ENCODE measurements at places on chromosomes 2 and 18.

- no peak for DNase-seq
Measured at GRCh38 chr18:48638896-48639771, 100.3 kb downstream of the CTIF start.

- no peak for DNase-seq
Measured at GRCh38 chr2:218474527-218474926, 55.6 kb downstream of the VIL1 start.

GRCh38 chr2:61943251-61943650 is 37.8 kb downstream of the COMMD1 start:
- DNase-seq: no peak

DNA sequence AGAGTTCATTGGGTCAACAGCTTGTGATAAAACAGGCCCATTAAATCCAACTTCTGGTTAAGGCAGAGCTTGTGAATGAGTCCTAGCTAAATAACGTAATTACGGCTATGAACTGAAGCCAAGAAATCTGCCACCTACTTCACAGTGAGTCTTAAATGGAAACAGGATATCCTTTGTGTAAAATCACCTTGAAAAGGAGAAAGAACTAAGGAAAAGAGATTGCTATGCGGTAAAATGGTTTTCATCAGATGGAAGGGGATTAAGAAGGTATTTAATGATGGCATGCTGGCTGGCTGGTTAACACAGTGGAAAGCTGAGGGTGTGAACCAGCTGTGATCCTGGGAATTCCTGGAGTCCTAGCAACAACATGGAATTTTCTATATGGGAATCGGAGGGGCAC is 156.6 kb downstream of the DOK6 start:
- no peak for DNase-seq

DNA sequence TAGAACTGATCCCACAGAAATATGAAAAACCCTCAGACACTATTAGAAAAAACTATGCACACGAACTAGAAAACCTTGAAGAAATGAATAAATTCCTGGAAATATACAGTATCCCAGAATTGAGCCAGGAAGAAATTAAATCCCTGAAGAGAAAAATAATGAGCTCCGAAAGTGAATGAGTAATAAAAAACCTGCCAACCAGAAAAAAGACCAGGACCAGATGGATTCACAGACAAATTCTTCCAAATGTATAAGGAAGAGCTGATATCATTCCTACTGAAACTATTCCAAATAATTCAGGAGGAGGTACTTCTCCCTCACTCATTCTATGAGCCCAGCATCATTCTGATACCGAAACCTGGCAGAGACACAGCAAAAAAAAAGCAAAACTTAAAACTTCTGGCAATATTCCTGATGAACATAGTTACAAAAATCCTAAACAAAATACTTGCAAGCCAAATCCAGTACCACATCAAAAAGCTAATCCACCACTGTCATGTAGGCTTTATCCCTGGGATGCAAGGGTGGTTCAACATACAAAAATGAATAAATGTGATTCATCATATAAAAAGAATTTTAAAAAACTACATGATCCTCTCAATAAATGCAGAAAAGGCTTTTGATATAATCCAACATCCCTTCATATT is 1397.6 kb upstream of the DDX18 start:
- DNase-seq: no peak

GRCh38 chr18:55054021-55054990 is 95.0 kb upstream of the CCDC68 start:
- DNase-seq: no peak

DNA sequence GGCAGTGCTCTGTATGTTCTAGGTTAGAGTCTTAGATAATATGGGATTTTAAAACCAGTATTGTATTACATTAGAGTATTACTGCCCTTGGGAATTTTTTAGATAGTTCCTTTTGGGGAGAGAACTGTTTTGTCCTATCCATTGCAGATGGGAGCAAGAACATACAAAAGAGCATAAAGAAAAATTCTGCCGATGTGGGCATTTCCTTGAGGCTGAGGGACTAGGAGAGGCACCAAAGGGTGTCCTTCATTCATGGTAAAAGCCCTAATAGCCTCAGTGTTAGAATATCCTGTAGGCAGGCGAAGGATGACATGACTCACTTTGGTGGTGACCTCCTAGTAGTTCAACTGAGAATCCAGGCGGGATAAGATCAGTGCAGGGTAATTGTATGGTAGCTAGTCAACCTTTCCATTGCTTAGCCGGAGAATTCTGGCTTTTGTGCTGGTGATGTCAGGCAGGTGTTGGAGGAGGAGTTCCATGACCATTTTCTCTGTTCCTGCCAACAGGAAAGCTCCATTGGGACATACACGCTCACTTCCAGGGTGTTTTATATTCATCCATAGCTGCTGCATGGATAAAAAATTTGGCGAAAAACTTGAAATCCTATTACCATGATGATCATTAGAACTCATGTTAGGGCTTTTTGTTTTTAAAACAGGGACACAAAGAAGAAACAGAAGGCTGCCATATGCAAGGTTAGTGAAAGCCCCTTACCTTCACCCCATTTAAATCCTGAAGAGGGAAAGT is 28.1 kb downstream of the EPAS1 start:
- no peak for DNase-seq

DNA sequence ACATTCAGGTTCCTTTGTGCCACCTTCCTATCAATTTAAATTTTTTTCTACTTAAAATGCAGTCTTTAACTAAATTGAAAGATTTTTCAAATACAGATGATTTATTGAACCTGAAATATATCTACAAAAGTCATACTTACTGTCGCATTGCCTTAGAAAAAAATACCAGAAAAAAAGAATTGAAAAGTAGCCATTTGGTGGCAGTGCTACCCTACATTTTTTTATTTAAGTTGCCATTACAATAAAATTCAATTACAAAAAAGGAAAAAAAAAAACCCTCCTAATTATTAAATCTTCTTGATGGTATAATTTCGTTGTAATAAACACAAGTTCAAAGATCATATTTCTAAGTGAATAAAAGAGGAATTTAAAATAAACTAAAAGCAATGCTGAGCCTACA is 43.4 kb downstream of the DSC3 start:
- DNase-seq: no peak

DNA sequence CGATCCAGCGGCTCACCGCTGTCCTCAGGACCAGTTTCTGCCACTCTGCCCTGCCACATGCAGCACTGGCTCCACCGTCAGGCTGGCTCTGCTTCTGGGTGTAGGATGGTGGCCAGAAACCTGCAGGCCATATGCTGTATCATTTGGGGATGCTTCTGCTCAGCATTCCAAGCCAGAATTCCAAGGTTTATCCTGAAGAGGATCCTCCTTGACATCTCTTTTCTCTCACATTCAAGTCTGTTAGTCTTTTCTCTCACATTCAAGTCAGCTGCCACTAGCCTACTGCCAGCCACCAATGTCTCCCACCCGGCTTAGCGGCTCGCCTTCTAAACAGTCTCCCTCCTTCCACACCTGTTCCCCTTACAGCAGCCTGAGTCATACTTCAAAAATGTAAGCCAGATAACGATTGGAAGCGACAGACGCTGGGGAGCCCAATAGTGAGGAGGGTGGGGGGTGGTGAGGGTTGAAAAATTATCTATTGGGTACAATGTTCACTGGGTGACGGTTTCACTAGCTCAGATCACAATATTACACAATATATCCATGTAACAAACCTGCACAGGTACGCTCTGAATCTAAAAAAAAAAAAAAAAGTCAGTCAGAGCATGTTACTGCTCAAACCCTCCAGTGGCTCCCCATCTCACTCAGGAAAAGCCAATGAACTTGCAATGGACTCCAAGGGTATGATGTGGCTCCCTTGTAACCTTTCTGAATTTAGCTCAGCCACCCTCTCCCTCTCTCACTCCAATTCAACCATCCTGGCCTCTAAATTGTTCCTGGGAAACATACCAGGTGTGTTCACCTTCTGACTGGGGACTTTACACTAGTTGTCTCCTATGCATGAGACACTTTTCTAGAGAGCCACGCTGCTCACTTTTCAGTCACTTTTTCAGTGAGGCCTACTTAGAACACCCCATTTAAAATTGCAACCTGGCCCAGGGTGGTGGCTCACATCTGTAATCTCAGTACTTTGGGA is 38.8 kb upstream of the SP3 start:
- no peak for DNase-seq

- no peak for DNase-seq
Measured at GRCh38 chr2:156319811-156320485, 12.6 kb downstream of the NR4A2 start.

DNA sequence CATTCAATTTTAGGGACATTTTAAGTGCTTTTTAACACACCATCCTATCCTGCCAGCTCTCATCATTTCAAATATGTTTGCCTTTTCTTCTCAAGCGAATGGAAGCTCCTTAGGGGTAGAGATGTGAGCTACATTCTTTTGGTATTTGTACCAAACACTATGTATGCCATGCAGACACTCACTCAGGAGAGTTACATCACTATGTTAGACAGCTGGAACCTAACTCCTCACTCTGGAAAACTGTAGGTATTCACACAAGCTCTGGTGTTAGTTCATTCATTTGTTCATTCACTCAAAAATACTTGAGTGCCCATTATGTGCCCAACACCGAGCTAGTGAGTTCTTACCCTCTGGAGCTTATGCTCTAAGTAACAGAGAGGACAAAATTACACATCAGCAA is 26.4 kb upstream of the RNU4ATAC start:
- DNase-seq: no peak

DNA sequence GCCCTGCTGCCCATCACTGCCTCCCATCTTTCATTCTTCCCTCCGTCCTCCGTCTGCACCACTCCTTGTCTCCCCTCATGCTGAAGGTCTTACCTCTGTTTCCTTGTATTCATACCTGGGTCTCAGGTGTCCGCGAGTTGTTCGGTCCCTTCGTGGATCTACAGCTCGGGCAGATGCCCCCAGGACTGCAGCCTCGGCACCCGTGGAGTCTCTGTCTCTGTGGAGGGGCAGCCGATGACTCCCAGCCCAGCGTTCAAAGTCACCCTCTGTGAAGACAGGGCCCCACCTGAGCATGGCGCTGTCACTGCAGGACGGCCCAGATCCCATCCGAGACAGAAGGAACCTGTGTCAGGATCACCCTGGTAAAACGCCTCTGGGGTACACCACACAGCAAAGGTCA is 480.0 kb upstream of the SALL3 start:
- no peak for DNase-seq

GRCh38 chr18:66603941-66604627 is at the start of gene CDH19:
Gene CDH19 (minus strand): TSS chr18:66604090. CDS start chr18:66572204, 31,886 bp downstream.
- DNase-seq: no peak

- DNase-seq: no peak
Measured at GRCh38 chr2:20122864-20123263, 71.4 kb upstream of the LAPTM4A start.

DNA sequence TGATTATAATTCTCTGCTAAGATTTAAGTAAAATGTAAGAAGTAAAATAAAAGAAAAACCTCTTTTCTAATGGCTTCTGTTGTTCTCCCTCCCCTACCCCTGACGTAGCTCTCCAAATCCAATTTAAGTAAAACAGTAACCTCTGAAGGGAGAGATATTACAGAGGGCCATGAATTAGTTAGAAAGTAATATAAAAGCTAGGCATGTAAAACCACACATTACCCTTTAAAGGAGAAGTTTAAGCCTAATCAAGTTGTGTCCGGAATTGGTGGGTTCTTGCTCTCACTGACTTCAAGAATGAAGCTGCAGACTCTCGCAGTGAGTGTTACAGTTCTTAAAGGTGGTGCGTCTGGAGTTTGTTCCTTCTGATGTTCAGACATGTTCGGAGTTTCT is 116.9 kb upstream of the SCN7A start:
- DNase-seq: no peak

GRCh38 chr2:106847366-106847765 is 38.6 kb downstream of the ST6GAL2 start:
- no peak for DNase-seq

DNA sequence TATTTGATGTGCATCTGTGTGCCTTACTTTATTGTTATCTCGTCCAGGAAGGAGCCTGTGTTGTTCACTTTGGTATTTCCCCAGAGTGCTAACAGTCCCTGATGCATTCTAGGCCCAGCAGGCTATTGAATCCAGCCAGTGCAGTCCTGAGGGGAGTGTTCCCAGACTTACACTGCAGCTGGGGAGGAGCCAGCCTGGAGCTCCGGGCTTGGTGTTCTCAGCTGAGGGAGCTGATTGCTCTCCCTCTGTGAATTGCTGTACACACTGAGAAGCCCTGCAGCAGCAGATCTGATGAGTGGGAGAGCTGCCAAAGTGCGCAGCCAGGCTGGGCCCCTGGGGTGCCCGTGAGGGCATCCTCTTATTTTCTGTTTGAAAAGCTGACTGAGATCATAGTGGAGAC is 159.2 kb downstream of the GALNT3 start:
- peak; percentile 3 for DNase-seq

- no peak for DNase-seq
Measured at GRCh38 chr18:41754332-41754731, 200.7 kb upstream of the PIK3C3 start.

- no peak for DNase-seq
Measured at GRCh38 chr2:70561893-70562292, 8.3 kb upstream of the TGFA start.

DNA sequence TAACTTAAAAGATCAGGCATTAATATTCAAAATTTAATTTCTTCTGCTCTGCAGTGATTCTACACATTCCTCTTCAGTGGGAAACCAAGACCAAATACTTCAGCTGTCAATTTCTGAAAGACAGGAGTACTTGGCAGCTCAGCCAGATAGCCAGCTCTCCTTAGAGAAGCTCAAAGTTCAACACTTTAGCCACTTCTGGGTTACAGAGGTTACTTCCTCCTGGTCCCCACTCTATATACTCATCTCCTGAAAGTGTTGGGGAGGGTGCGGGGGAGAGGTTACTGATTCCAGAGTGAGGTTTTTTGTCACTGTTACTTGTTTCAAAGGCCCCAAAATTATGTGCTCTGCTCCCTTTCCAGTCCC is 4.1 kb downstream of the CYTIP start:
- DNase-seq: no peak

GRCh38 chr2:237498341-237498740 is 11.3 kb downstream of the MLPH start:
- DNase-seq: no peak

DNA sequence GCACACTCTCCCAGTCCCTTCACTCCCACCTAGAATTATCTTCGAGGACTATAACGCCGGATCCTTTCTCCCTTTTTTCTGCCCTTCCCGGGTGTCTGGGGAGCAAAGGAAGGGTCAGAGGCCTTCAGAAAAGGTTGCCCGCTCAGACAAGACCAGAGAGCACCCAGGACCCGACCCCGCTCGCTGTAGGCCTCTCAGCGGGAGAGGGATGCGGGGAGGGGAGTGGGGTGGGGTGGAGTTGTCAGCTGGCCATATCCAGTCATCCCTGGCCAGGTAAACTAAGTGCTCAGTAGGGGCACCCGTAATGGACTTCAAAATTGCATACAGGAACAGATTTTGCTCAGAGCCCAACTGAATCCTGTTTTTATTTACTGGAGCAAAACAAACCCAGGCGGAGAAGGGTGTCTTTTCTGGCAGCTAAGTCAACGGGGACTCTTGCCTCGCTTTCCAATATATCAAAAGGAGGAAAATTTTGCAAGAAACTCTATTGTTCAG is 65.0 kb downstream of the NOL4 start:
- DNase-seq: no peak

All from AG04449 (cell line).